ENCODE measurements at places on chromosomes 6 and 20.

GRCh38 chr20:42093542-42094440 is 475.6 kb upstream of the CHD6 start:
- DNase-seq, result no peak

DNA sequence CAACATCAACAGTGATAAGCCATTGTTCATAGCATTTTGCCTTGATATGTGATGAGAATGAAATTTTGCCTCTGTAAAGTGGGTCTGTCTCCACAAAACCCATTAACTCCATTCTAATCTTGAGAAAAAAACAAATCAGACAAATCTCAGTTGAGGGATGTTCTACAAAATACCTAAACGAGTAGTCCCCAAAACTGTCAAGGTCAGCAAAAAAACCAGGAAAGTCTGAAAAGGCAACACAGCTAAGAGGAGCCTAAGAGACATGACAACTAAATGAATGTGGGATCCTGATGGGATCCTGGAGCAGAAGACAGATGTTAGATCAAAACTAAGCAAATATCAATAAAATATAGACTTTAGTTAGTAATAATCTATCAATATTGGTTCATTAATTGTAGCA is 431.6 kb upstream of the SPTLC3 start:
- no peak for DNase-seq

DNA sequence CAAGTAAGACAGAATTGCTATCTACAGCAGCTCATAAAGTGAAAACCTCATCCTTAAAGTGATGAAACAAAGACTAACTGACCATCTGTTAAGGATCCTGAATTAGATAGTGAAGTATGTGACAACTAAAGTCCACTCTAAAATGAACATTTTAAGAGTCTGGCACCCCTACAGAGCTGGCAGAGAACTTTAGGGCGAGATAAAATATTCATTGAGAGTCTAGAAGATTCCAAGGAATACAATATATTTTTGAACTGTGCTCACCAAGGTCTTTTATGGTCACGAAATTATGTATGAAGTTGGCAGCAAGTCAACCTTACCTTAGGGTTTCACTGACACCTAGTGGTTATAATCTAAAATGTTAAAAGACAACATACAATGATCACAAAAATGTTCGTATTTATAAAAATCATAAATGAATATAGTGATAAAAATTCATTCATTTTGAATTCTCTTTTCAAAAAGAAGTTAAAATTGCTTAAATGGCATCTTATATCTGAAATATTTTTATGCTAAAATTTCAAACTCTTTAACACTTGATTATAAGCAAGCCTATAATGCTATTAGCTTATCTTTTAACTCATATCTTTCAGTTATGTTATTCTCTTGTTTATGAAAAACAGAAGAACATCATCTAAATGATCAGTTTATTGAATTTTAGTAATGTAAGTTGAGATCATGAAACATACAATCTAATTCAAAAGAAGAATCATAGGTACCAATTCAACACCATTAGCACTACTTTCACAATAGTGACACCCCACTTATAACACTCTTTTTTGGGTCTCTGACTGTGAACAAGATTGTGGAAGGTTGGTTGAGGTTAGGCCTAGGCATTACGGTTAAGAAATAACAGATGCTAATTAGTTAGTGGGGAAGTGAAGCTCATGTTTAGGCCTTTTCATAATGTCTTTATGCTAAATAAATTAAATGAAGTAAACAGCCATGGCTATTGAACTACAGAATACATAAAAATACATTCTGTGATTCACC is 27.5 kb downstream of the RSPH3 start:
- DNase-seq, result no peak

DNA sequence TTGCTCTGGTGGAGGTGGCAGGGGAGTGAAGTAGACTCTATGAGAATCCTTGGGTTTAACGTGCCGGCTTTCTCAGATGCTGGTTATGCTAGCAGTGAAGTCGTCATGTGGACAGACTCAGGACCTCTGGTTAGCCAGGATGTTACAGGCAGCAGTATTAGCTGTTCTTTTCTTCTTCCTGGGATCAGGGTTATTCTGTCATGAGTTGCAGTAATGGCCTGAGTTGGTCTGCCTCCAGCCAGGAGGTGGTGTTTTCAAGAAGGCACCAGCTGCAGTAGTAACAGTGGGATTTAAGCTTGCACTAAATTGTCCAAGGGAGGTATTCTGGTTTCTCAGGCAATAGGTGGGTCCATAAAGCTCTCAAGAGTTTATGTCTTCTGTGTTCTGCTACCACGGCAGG is 56.7 kb downstream of the HDDC2 start:
- DNase-seq, result no peak

GRCh38 chr6:142868917-142869316 is 76.1 kb downstream of the HIVEP2 start:
- no peak for DNase-seq

DNA sequence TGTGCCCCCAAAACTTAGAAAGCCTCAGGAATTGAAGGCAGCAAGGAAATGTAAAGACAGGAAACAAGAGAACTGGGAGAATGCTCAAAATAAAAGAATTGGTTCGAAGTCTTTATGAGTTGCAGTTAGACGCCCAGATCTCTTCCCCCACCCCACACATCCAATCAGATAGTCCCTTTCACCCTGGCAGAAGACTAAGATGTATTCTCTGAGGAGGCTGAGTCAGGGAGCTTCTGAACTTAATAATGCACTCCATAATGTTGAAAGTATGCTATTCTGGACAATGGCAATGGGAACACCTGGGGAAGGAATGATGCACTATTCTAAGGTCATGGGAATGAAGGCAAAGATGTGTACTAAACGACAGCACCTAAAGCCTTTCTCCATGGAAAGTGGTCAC is 173.6 kb downstream of the MTFR2 start:
- no peak for DNase-seq

DNA sequence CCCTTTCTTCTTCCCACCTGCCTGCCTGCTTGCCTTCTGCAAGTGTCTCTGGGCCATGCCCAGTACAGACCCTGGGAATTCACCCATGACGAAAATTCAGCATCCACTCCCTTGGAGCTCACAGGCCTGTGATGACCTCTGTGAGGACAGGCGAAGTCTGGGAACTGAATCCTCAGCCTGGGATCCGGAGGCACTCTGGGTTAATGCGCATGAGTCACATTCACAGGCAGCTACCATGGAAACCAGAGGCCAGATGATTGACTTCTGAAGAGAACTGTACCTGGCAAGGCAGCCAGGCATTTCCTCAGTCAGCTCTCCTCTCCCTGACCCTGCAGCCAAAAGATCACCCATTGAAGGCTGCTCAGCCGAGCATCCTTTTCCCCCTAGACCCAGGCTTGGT is 41.0 kb downstream of the SLC9A8 start:
- no peak for DNase-seq

DNA sequence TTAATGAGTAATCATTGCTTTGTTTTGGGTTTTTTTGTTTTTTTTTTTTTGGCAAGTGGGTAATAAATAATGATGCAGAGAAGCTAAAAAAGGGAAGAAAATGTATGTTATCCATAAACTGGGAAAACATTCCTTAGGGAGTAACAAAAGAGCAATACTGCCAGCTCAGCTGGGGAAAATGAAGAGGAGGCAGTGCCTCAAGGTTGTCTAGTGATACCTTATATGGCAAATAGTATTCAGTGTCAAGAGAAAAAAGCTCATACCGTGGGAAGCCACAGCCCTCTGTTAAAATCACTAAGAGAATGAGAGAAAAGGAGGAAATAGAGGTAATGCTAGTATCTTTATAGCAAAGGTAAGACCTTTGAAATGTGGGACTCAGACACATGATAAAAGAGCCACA is 47.1 kb upstream of the SMLR1 start:
- DNase-seq, result no peak

DNA sequence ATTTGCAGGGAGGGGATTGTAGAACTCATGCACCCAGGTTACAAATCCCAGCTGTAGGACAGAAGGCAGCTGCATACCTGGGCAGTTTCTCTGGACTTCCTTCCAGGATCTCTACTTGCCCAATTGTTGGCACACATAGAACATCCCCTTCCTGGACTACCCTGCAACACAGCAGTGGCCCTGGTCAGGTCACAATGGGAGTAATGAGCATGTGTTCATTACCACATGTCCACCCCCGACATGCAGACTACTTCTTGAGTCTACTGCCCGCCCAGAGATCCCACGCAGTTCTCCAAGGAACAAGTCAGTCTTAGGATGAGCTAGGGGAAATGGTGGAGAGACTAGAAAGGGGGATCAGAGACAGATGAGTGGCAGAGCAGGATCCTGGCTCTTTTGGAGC is 5.1 kb downstream of the PEX6 start:
- no peak for DNase-seq

DNA sequence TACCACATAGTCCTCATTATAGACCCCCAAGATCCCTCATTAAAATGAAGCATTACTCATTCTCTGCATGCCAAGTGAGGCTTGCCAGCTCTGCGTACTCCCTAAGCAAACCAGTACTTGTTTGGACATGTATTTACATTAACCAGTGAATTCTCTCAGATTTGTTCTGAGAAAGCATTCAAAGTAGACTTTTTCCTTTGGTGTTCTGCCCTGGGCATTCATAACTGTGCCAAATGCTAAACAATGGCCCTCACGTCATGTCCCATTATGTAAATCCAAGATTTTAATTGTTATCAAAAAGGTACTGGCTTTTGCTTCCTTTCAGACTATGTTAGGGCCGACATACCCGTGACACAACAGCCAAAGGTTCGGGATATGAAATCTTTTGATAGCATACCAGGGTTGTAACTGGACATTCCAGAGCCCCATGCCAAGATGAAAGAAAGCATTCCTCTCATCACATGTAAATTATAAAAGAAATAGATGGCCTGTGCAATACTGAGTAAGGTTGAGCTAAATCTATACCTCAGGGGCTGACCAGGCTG is 164.2 kb downstream of the ADAT2 start:
- no peak for DNase-seq

DNA sequence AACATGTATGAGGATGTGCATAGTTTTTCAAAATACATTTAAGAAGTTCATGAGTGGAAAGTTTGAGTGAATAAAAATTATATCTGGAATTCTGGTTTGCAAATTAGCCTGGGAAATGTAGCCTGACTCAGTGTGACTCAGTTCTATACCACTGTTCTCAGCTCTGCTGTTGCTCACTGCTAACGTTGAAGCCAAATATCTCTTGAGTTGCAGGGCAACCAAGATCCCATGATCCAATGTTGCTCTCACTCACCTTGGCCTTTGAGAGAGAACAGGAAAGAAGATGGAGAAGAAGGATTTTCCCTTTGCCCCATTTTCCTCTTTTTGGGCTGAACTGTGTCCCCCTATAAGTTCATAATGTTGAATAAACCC is 28.9 kb downstream of the PSMB9 start:
- DNase-seq, result no peak

All from central memory CD8-positive, alpha-beta T cell (primary cell).